ENCODE measurements at places on chromosomes 2 and 18.

- no peak for DNase-seq
These were observed 350.3 kb upstream of the HS6ST1 start for GRCh38 chr2:128668946-128669345.

GRCh38 chr2:54455563-54456361, at the start of gene SPTBN1:
TSS of gene SPTBN1 (plus strand) at chr2:54456327. CDS start at chr2:54526419, 70,092 bp downstream.
- DNase-seq: peak; percentile 86

DNA sequence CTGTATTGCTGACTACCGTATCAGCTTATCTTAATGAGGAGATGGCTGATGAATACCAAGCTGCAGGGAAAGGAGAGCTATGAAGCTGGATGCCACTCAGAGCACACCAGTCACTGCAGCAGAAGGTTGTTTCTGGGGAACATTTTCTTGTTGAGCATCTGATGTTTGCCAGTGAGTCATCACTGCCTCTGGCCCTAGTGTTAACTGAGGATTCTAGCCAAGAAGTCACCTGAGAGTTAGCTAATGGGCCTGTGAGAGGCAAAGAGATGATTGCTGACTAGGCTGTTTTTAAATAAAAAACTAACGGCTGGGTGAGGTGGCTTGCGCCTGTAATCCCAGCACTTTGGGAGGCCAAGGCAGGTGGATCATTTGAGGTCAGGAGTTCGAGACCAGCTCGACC, 37.9 kb downstream of the CCDC150 start:
- DNase-seq: peak; percentile 28

DNA sequence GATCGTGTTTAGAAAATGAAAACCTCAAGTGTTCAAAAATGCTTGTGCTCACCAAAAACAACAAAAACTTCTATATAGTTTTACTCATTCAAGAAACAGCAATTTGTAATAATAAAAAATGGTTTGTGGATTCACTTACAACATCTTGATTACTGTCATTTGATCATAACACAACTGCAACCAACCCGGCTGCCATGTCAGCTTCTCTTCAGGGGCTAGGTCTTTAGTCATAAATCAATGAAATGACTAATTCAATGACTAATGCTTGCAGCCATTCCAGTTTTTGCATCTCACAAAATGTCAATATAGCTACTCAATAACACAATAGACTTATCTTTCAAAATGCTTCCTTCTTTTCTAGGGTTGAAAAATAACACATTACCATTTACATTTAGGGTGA, 128.0 kb downstream of the OLA1 start:
- no peak for DNase-seq

DNA sequence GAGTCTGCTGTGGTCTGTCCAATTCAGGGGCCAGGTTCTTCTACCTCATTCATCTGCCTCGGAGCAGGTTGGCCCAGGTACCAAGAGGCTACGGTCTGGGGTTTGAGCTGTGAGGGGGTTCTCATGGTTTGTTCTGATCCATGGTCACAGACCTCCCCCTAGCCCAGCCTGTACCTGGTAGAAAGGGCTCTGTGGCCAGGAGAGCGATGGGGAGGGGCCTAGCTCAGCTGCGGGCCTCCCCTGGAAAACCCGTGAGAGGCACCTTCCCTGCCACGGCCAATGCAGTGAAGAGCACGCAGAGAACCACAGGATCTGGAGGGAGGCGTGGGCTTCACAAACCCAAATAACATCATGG, 19.6 kb upstream of the ALLC start:
- no peak for DNase-seq

DNA sequence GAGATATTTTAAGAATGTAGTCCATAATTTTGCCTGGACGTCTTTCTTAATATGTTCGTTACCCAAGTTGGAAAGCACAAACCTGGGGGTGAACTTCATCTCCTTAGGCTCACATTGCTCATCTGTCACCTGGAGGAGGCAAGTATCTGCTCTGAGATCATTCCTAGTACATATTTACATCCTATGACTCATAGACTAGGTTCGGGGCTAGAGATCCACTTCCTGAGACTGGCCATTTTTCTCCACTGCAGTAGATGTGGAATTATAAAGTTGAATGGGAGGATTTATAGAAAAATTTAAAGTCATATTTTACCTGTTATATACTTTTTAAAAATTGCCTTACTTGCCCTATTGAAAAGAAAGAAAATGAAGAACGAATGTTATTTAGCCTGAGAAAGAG, 77.5 kb upstream of the PROKR1 start:
- no peak for DNase-seq

GRCh38 chr2:166282154-166282553, 93.6 kb downstream of the SCN9A start:
- no peak for DNase-seq

All from BE2C (cell line).